ENCODE measurements at places on chromosomes 7 and 10. TPM values are rescaled to one million over a fixed set of nuclear protein-coding genes. Genes with fewer than 3 reads are reported as not detected.

- no peaks in the 10 kb centered on the region for H3K36me3 ChIP-seq
- H3K27ac ChIP-seq: no peak overlapping the region
- DNase-seq: no peak
Observed at GRCh38 chr10:46326971-46327370, 40.2 kb downstream of the ANTXRL start.

- H3K4me3 ChIP-seq: no peak overlapping the region
- no peak overlapping the region for H3K27ac ChIP-seq
- no peaks in the 10 kb centered on the region for H3K36me3 ChIP-seq
- no peaks in the 10 kb centered on the region for H3K27me3 ChIP-seq
- H3K4me1 ChIP-seq: no peaks in the 10 kb centered on the region
Observed at GRCh38 chr7:132210821-132211220, 365.4 kb downstream of the PLXNA4 start.

KIN gene
- 5.8 TPM for total RNA-seq

RHOBTB1 gene
- 2.3 TPM for total RNA-seq

DNA sequence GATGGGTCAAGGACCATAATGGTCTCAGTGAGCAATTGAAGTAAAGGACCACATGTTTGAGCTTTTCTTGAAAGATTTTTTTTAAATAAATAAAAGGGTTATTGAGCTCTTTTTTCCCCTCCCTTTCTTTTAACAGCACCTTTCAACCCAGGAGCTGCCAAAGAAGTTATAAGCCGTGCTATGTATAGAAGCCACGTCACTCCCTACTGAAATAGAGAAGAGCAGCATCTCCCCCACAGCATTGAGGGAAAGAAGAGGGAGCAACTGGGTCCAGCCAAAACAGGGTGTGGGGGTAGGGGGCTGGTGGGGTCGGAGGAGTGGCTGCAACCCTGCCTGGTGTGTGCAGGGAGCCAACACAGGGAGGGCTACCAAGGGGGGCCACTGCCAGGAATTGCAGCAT lies 227.2 kb downstream of the PLXNA4 start:
- H3K27me3 ChIP-seq: no peaks in the 10 kb centered on the region
- no peaks in the 10 kb centered on the region for H3K36me3 ChIP-seq
- H3K4me3 ChIP-seq: no peak overlapping the region
- DNase-seq: peak; percentile 24
- no peak overlapping the region for H3K27ac ChIP-seq

PLPP4 gene
- total RNA-seq: not detected

DNA sequence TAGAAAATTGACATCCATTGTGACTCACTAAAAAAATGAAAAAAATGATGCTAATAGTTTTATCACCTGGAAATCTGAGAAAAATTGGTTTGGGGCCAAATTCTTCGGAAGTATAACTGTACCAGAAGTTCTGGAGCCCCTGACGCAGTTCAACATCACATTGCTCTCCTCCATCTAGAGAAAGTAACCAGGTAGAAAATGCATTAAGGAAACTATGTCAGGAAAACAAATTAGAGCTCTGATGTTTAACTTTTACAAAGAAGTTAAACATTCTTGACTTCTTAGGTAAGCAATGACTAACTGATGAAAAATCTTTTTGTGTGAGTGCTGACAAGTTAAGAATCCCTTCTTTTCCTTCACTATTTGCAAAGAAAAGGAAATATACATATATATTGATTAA lies 61.1 kb upstream of the TMEM196 start:
- no peaks in the 10 kb centered on the region for H3K27me3 ChIP-seq
- H3K27ac ChIP-seq: no peak overlapping the region
- no peak overlapping the region for H3K4me3 ChIP-seq
- peak; percentile 2 for DNase-seq

DNA sequence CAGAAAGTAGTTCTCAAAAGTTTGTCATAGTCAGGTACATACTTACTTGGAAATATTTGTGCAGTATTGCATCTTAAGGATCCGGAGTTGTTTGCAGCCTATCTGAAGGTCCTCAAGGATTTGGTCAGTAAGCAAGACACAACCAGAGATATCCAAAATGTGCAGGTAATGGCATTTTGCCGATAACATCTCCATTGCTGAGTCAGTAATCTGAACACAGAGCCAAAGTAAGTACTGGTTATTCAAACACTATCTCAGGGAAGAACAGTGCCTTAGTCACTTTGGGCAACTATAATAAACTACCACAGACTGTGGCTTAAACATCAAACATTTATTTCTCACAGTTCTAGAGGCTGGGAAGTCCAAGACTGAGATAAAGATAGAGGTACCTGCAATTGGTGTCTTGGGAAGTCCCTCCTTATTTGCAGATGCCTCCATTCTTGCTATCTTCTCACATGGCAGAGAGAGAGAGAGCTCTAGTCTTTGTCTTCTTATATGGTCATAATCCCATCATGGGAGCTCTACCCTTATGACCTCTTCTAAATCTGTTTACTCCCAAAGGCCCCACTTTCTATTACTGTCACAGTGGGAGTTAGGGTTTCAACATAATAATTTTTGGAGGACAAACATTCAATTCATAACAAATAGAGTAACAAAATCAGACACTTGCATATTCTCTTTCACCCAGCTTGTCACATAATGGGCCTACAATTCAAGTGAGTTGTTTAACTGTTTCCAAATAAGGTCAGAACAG lies 73.4 kb downstream of the FAM185A start:
- no peaks in the 10 kb centered on the region for H3K27me3 ChIP-seq
- no peak for DNase-seq
- no peak overlapping the region for H3K27ac ChIP-seq
- no peaks in the 10 kb centered on the region for H3K36me3 ChIP-seq

Data from stomach (tissue), 19 donors.